ENCODE measurements at places on chromosomes 2 and 18.

DNA sequence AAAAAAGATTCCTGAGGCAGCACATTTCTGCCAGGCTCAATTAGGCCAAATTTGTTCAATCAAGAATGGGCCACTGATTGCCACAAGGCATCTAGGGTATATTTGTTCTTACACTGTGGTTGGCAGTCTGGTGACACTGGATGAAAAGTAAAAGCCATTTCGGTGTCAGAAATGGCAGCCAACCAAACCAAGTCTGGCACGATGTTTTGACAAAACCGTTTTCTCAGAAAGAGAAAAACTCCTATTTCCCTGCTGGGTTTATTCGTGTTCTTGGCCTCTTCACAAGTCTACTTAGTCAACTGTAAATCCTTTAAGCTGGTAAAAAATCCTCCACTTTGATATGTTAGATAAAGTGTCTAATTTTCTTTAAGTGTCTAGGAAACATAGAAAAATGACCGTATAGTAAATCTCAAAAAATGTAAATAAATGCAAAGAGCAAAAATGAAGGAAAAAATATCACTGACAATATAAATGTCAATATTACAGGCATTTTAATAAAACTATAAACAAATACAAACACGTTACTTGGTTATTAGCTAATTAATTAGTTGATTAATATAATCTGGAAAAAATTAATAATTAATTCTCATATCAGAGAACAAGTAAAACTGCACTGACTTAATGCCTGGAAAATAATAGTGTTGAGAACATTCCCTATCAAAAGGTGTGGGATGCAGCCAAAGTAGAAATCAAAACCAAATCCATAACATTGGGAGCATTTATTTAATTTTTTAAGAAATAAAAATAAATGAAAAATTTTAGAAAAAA lies 182.0 kb upstream of the ZNF804A start:
- no peak for DNase-seq

GRCh38 chr2:36568516-36569246 lies 29.3 kb downstream of the FEZ2 start:
- DNase-seq = no peak

- no peak for DNase-seq
Observed at GRCh38 chr2:112940859-112941625, 30.1 kb downstream of the IL37 start.

- peak; percentile 30 for DNase-seq
Observed at GRCh38 chr2:190996338-190996946, 17.5 kb downstream of the STAT1 start.

- DNase-seq = no peak
Observed at GRCh38 chr2:140472676-140473075, 1658.1 kb downstream of the LRP1B start.

DNA sequence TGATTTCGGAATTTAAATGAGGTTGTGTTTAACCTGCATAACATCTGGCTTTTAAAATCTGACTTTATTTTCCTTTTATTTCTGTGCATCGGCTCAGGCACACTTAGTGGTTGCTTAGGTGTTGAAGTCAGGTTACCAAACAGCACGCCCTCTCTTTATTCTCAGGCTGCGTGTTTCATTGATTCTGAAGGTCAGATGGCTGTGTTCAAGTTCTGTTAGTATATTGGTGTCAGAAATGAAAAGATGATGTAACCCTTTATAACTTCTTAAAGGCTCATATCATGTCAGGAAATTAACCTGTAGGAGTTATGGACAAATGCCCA lies 246.5 kb downstream of the LDLRAD4 start:
- no peak for DNase-seq

GRCh38 chr2:225464346-225465025 lies 65.0 kb downstream of the NYAP2 start:
- DNase-seq = no peak

DNA sequence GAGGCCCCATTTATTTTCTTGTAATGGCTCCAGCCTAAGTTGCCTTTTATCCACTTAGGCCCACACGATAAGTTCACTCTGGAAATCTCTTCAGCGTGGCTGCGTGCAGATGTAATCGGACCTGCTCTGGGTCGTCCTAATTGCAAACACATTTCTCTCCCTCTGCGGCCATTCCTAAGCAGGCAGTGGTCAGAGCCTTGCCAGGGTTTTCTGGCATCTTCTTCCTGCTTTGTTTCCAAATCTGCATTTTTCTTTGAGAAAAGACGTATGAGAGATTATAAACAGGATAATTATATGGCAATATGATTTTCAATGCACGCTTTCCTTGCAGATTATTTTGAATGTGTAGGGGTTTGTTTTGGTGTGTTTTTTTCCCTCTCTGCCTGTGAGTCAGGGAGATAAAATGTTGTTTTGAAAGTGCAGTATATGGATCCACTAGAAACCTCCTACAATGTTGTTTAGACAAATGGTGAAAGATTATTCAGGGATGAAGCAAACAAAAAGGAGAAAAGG lies 239.4 kb upstream of the TANK start:
- DNase-seq = no peak

GRCh38 chr2:224777559-224777930 lies 61.4 kb upstream of the CCDC195 start:
- DNase-seq = no peak

DNA sequence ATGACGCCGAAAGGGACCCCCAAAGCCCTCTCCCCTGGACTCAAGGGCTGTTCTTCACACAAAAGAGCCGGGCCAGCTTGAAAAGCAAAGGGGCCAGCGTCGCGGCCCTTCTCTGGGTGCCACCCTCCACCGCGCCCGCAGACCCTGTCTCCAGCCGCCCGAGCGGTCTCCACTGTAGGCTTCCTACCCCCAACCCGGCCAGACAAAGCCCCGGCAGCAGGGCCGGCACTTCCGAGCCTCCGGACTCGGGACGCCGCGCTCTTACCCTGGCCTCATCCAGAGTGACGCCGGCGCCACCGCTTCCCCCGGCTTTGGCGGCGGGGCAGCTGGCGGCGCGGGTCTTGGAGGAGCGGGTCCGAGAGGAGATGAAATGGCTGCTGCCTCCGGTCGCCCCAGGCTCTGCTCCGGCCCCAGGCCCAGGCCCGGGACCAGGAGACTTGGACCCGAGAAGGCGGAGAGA lies 603 bp downstream of the ATAD2B start:
- DNase-seq = peak; percentile 47

- peak; percentile 63 for DNase-seq
Observed at GRCh38 chr2:9770308-9771100, 72.8 kb upstream of the TAF1B start.

DNA sequence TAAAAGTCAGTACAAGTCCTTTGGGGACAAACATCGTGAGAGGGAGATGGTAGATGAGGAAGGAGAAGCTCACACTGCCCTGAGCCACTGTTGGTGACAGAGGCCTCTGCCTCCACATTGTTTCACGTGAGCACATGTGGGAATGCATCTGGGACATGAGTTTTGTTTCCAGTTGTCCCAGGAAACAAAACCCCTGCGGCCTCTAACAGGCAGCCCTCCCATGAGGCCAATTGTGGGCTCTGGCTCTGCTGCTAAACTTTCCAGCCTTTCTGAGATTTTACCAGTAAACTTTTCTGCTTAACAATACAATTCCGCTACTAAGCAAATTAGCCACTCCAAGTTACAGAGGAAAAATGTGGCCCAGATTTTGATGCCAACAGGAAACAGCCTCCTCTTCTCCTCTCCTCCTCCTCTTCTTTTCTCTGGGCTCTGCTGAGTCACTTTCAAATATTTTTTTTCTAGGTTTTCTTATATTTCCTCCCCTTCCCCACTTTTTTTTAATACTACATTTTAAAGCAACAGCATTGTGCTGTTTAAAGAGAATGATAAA lies 23.4 kb upstream of the LRRC30 start:
- no peak for DNase-seq

DNA sequence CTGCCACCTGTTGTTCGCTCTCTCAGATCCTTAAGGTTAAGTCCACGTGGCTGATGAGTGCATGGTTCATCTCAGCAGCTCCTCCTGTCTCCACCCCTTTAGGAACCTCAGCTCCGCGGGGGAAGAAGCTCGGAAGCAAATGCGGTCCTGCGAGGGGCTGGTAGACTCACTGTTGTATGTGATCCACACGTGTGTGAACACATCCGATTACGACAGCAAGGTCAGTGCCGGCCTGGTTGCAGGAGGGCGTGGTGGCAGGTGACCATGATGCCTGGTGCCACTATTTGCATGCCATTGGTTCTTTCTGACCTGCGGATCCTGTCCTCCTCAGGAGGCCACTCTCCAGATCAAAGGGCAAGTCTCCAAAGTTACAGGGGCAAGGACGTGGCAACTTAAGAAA lies 133.9 kb upstream of the DAPL1 start:
- DNase-seq = no peak

- no peak for DNase-seq
Observed at GRCh38 chr2:154713675-154714074, 15.2 kb downstream of the KCNJ3 start.

DNA sequence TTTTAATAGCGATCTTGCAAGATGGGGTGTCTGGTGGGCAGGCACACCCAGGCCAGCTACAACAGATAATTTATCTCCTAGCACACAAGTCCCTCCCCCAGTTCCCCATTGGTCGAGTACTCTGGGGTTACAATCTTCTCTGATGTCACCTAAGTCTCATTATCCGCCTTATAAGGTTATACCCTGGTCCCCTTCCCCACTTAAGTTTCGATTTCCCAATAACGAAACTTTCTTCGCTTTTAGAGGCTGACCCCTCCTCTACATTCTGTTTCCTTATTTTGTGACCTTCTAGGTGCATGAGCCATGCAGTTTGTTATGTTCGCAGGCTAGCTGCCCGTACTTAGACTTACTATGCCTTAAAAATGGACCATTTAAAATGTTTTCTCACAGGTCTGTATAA lies 180.1 kb downstream of the CAPN13 start:
- no peak for DNase-seq

- DNase-seq = no peak
Observed at GRCh38 chr2:217695033-217695520, 307.7 kb downstream of the TNS1 start.

GRCh38 chr2:46376586-46376985 lies 79.4 kb downstream of the EPAS1 start:
- no peak for DNase-seq

- no peak for DNase-seq
Observed at GRCh38 chr2:220469201-220469600, 841.8 kb downstream of the SLC4A3 start.

DNA sequence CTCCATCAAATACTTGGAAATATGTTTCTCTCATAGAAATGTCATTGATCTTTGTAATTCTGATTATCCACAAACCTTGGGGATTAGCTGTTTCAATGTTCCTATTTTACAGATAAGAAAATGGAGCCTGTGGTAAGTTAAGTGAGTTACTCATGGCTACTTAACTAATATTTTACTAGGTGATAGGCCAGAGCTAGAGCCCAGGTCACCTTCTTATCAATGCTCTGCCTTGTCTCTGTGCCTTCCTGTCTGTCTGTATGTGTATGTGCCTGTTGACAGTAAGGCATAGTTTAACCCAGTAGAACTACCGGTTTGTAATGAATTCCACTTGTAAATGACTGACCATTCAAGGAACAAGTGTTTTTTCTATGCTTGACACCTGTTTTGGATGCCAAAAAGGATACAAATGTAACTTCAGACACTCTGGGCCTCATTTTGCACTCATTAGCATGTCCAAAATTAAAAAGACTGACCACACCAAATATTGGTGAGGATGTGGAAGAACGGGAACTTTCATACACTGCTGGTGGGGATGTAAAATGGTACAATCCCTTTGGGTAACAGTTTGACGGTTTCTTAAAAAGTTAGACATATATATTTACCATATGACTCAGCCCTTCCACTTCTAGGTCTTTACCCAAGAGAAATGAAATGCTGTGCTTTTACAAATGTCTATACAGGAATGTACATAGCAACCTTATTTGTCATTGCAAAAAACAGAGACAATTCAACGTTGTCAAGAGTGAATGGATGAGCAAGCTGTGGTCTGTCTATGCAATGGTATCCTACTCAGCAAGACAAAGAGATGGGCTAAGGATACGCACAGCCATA lies 19.6 kb upstream of the IL1A start:
- DNase-seq = no peak

GRCh38 chr18:73232933-73233332 lies 365.1 kb upstream of the NETO1 start:
- DNase-seq = no peak

- DNase-seq = no peak
Observed at GRCh38 chr2:157220502-157220901, 37.0 kb upstream of the GALNT5 start.

DNA sequence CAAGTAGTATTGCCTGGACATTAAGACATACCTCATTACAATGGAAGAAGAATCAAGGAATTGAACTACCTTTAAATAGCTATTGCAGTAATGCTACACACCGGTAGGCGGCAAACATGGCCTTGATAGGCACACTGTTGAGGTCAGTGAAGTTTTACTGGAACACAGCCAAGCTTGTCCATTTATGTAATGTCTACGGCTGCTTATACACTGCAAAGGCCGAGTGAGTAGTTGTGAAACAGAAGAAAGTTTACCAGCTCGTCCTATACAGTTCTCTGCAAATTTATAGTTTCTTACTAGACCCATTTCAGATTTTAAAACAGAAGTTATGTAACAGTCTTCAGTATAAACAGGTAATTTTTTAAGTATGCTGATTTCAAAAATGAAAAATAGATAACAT lies 38.8 kb downstream of the PPP4R1 start:
- peak; percentile 39 for DNase-seq

GRCh38 chr18:56256659-56257058 lies 381.7 kb downstream of the TXNL1 start:
- DNase-seq = no peak

DNA sequence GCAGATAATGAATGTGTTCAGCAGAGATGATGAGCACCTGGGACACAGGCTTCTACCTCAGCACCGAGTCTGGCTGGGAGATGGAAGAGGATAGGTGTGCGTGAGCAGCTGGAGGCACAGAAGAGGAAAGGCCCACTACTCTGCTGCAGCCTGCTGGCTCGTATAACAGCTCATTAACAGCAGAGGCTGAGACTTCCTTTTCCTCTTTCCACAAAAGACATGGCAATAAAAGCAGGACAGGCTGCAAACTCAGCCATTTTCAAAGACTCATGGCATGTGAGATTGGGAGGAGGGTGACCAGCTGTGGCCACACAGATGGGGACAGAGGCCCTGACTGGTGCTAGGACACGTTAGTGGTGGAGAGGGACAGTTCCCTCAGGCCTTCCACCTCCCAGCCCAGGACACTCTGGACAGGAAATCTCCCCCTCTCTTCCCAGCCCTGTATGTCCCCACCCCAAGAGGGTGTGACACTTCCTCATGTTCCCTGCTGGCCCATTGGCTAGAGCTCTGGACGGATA lies 60.3 kb downstream of the CACNB4 start:
- DNase-seq = no peak

DNA sequence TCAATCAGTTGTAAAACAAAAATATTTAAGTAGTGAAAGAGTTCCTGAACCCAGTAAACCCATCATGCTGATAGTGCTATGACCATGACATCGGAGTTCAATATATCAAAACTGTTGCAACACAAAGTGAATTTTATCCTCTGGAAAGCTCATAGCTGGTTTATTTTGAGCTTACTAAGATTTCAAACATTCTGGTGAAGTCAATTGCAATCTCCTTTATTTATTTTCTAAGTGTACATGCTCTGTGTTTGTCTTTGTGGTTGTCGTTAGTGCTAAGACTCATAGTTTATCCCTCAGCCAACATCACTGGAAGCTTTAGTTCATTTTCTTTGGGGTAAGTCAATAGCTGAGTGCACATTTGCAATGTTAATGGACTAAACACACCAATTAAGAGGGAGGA lies 91.9 kb downstream of the QPCT start:
- no peak for DNase-seq
